ENCODE measurements at places on chromosomes 1 and 21.

GRCh38 chr1:172746091-172746949 is 87.4 kb downstream of the FASLG start:
- DNase-seq: peak; percentile 76

GRCh38 chr1:62962901-62963776 is 179.2 kb downstream of the ATG4C start:
- no peak for DNase-seq

GRCh38 chr1:19229229-19229628 is 19.2 kb upstream of the UBR4 start:
- no peak for DNase-seq

DNA sequence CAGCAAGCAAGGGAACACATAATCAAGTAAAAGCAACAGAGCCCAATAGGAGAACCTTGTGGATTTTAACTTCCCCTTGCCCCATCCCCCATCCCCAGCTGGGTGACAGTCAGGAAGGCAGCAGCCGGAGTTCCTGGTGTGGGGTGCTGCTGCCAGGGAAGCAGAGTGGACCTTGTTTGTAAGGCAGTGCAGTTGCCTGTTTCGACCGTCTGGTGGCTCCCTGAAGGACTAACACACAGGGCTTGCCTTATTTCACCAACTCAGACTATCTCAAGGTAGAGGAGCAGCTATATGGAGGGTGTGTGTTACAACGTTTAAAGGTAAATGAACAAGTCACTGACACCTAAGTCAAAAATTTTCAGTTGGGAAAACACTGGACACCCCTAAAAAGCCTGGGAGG is 6.6 kb downstream of the KRTAP10-8 start:
- DNase-seq: no peak

- DNase-seq: no peak
These were observed 91.2 kb downstream of the ATP6V1G3 start for GRCh38 chr1:198449261-198449660.

DNA sequence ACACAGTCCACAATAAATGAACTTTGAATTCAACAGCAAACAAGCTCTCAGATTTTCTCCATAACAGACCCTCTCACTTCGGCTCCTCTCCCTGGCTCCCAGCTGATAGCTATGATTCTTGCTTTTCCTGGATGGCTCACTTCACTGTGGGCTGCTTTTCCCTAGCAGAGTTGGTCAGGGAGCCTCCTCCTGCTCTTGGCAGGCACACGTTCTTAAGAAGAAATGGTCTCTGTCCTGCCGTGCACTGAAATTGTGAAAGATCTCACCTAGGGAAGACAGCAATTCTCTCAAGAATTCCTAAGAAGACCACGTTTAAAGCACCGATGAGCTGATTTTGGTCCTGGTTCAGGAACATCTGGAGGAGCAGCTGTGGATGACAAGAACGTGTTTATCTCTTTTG is 148.5 kb upstream of the KCNK2 start:
- no peak for DNase-seq

GRCh38 chr1:164443166-164443565 is 115.8 kb upstream of the PBX1 start:
- DNase-seq: no peak

- DNase-seq: no peak
These were observed 15.2 kb downstream of the SLC27A3 start for GRCh38 chr1:153790313-153790965.

GRCh38 chr1:30898031-30898815 is 10.3 kb downstream of the SDC3 start:
- no peak for DNase-seq

- DNase-seq: no peak
These were observed 9.2 kb downstream of the INSL5 start for GRCh38 chr1:66791621-66792610.

DNA sequence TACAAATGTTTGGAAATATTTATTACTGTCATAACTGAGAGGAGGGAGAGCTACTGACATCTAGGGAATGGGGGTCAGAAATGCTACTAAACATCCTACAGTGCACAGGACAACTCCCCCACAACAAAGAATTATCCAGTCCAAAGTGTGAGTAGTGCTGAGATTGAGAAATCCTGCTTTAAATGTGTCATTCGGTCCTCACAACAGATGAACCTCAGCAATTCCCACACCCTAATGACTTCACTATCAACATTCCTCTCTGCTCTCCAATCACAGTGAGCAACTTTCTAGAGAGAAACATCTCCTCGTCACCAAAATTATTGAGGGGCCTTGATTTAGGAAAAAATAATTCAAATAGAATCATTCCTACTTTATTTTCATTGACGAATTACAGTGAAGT is 18.0 kb downstream of the OMA1 start:
- DNase-seq: no peak
